GM23338 (cell line): ENCODE measurements at places on chromosomes 4 and X. TPM values are rescaled to one million over a fixed set of nuclear protein-coding genes. Genes with fewer than 3 reads are reported as not detected.

The RNF175 gene
- polyA plus RNA-seq: 4.8 and 4.9 TPM in 2 replicates

The PF4V1 gene
- polyA plus RNA-seq: 1.7 TPM in 1 of 2 replicates, not detected in the other

The BEX5 gene
- polyA plus RNA-seq: 30.8 and 34.7 TPM in 2 replicates

The SRPK3 gene
- polyA plus RNA-seq: 0.15 and 0.19 TPM in 2 replicates

The ANK2 gene
- polyA plus RNA-seq: 7.3 and 7.7 TPM in 2 replicates
